ENCODE measurements at places on chromosomes 7 and 10. TPM values are rescaled to one million over a fixed set of nuclear protein-coding genes. Genes with fewer than 3 reads are reported as not detected.

DNA sequence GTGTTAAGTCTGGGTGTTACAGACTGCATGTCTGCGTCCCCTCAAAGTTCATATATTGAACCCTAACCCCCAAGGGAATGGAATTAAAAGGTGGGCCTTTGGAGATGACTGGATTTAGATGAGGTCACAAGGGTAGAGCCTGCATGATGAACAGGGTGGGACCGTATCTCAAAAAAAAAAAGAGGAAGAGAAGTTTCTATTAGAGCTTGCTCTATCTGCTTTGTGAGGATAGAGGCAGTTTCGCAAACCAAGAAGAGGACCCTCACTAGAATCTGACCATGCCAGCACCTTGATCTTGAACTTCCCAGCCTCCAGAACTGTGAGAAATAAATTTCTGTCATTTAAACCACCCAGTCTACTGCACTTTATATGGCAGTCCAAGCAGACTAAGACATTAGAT lies 1.4 kb downstream of the KIN start:
- H3K27ac ChIP-seq: no peak overlapping the region
- H3K27me3 ChIP-seq: no peaks in the 10 kb centered on the region
- peak overlapping the region; percentile 77 for H3K4me3 ChIP-seq
- no peaks in the 10 kb centered on the region for H3K4me1 ChIP-seq
- no peak for DNase-seq

- DNase-seq: no peak
- no peaks in the 10 kb centered on the region for H3K36me3 ChIP-seq
- H3K4me1 ChIP-seq: no peaks in the 10 kb centered on the region
- no peak overlapping the region for H3K27ac ChIP-seq
- no peaks in the 10 kb centered on the region for H3K27me3 ChIP-seq
These were observed 19.5 kb upstream of the HERPUD2 start for GRCh38 chr7:35714407-35714806.

Gene SLC39A12
- polyA plus RNA-seq: not detected

Gene RASA4B
- 8.3 TPM for polyA plus RNA-seq

Gene CALHM3
- 0.60 TPM for polyA plus RNA-seq

- H3K27ac ChIP-seq: no peak overlapping the region
- H3K4me1 ChIP-seq: no peaks in the 10 kb centered on the region
- no peak for DNase-seq
These were observed 117.7 kb downstream of the CYTH3 start for GRCh38 chr7:6154542-6155404.

DNA sequence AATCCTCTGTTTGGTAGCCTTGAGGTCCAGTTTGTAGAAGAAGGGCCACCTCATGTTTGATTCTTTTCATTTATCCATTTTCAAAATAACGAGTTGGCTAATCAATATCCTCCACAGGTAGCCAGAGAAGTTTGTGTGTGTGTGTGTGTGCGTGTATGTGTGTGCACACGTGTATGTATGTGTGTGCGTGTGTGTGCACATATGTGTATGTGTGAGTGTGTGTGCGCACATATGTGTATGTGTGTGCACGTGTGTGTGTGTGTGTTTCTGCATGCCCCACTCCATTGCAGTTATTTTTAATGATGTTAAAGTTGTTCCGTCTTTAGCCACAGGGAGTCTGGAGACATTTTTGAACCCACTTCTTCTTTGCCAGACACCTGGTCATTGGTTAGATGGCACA lies 112.8 kb upstream of the PRKCQ start:
- H3K4me3 ChIP-seq: no peak overlapping the region
- peaks cover 3% of the 10 kb centered on the region for H3K4me1 ChIP-seq

DNA sequence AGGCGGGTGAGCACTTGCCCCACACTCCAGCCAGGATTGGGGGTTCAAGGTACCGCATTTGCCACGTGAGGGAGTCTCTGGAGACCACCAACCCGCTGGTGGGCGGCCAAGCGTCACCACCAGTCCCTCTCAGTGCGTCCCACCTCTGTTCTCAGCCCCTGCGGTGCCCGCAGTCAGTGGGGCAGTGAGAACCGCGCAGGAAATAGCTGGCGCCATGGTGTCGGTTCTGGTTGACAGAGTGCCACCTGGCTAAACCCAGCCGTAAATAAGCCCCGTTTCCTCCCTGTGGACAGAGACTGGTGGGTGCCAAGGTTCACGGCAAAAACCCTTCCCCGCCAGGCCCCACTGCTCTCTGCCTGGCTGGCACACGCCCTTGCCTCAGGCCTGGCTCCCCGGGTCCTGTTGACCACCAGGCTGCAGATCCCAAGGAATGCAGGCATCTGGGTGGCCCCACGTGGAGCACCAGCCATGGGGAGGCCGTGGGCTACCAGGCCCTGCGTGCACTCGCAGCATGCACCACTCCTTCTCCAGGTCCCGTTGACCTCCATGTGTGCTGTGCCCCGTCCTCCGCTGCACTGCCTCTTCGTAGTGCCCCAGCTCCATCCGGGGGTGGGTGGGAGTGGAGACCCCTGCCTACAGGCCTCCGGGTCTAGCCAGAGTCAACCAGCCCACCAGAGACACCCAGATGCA lies 140.0 kb downstream of the LHPP start:
- no peaks in the 10 kb centered on the region for H3K36me3 ChIP-seq
- H3K4me1 ChIP-seq: no peaks in the 10 kb centered on the region
- no peak overlapping the region for H3K27ac ChIP-seq

Gene GFRA1
- polyA plus RNA-seq: 1.1 TPM

DNA sequence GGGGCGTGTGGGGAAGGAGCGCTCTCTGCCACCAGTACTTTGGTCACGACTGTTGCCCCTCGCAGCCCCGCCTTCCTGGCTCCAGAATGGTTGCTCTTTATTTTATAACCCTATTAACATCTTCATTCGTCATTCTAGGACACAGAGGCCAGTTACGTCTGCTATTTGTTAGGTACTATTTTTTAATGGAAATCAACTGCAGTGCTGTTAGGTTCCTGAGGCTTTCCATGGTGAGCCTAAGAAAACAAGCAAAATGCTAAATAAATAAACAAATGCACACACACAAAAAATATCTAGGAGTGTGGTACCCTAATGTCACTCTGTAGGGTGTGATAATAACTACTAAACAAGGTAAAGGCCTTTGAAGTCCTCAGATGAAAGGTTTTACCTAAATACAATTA lies 71.1 kb downstream of the SLC37A3 start:
- peaks cover 5% of the 10 kb centered on the region for H3K4me1 ChIP-seq
- H3K27me3 ChIP-seq: no peaks in the 10 kb centered on the region
- H3K27ac ChIP-seq: no peak overlapping the region
- no peak overlapping the region for H3K4me3 ChIP-seq

Gene HYAL4
- not detected for polyA plus RNA-seq

DNA sequence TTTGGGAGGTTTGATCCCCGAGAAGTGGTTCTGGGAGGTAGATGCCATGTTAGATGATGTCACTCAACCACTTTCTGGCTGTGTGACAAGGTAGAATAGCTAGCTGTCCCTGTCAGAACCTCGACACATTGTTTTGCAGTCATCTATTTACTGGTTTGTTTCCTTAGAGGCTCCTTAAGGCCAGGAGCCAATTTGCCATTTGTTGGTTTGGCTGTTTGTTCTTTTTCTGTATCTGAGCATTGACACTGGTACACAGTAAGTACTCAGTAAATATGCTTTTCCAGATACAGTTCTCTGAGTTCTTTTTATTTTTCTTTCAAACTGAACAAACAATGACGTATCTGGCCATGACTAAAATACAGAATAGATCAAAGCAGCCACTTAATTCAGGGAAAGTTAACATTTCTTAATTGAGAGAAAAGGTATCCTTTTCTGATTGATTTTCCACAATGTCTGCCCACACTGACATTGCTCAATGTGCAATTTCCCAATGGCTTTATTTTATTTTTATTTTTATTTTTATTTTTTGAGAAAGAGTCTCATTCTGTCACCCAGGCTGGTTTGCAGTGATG lies 121.6 kb downstream of the SPAG6 start:
- no peak overlapping the region for H3K27ac ChIP-seq
- DNase-seq: no peak
- no peaks in the 10 kb centered on the region for H3K4me1 ChIP-seq
- no peaks in the 10 kb centered on the region for H3K36me3 ChIP-seq

DNA sequence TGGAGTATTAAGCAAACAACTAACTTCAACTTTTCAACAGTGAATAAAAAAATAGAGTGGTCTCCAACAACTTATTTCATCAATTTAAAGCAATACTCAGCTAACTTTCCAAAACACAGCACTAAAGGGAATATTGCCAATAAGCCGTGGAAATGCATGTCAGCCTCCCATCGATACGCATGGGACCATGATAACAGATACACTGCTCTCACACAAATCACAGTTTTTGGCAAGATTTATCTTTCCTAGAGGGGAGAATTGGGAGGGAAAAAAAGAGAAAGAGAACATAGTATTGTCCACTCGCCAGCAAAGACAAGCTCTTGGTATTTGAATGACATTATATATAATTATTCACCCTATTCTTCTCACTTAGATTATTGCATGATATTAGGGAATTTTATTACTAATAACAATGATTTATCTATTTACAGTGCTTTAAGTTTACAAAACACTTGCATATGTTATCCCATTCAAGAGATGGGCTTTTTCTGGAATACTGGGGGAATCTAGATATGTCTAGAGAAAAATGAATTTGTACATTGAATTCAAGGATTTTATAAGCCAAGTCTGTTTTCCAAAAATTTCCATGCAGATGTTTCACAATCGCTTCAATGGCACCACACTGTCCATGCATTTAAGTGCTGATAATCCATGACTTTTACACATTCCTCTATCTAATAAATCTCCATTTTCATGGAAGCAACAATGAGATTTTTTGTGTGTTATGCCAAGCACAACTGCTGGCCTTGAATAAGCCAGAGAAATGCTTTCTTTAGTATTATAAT lies 194.0 kb upstream of the MGMT start:
- no peaks in the 10 kb centered on the region for H3K4me1 ChIP-seq
- no peak for DNase-seq
- H3K36me3 ChIP-seq: no peaks in the 10 kb centered on the region

DNA sequence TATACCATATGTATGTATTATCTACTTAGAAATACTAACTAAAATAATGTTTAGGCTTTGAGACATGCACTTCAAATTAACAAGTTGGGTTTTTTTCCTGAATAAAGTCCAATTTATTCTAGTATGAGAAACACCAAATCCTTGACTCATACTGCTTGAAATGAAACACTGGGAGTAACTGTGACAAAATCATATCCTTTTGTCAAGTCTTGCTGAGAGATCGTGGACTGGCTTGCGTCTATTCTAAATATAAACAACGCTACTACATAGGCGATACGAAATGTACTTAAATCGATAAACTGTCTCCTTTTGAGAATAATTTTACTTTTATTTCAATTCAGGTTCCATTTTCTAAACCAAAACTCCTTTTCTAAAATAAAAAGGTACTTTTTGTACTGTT lies 16.3 kb downstream of the SMURF1 start:
- H3K27ac ChIP-seq: no peak overlapping the region
- H3K4me1 ChIP-seq: peaks cover 2% of the 10 kb centered on the region
- H3K4me3 ChIP-seq: no peak overlapping the region
- H3K36me3 ChIP-seq: no peaks in the 10 kb centered on the region
- DNase-seq: no peak
- no peaks in the 10 kb centered on the region for H3K27me3 ChIP-seq

Gene NUTM2A
- 0.66 TPM for polyA plus RNA-seq

DNA sequence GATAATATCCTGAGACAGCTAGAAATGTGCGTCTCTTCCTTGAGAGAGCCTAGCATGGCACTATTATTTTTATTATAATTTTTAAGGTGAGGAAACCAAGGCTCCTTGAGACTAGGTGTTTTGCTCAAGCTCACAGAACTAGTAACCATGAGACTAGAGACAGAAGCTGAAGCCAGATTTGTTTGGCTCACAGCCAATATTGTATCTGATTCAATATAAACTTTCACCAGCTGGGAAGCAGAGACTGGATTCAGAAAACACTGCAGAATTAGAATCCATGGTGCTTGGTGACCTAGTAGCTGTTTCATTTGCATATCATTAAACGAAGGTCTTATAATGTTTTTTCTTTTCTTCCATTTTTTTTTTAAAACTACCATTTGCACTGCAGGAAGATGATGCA lies 64.4 kb downstream of the DNAJB9 start:
- no peaks in the 10 kb centered on the region for H3K36me3 ChIP-seq
- no peak overlapping the region for H3K27ac ChIP-seq

DNA sequence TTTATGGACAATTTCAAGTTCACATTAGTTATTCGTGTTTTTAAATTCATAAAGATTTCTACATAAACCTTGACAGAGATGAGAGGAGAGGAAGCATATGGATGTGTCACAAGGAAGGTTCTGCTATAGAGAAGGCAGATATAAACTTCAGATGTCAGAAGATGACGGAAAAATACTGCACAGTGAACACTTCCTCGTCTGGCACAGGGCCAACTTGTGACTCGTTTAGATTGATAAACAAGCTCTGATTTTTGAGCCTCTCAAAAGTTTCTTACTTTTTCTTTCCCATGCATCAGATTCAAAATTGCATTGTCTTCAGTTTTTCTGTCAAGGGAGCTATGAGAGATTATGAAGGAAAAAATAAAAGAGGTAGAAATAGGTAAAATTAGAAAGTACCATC lies 156.4 kb upstream of the MINDY3 start:
- no peak overlapping the region for H3K27ac ChIP-seq
- H3K27me3 ChIP-seq: no peaks in the 10 kb centered on the region
- H3K4me3 ChIP-seq: no peak overlapping the region

GRCh38 chr7:144738708-144739314 lies 97.0 kb downstream of the TPK1 start:
- H3K4me3 ChIP-seq: no peak overlapping the region
- no peak overlapping the region for H3K27ac ChIP-seq
- no peaks in the 10 kb centered on the region for H3K27me3 ChIP-seq
- DNase-seq: no peak
- H3K36me3 ChIP-seq: no peaks in the 10 kb centered on the region

Gene ZDHHC4
- 171 TPM for polyA plus RNA-seq

- H3K27ac ChIP-seq: no peak overlapping the region
- no peaks in the 10 kb centered on the region for H3K4me1 ChIP-seq
- no peaks in the 10 kb centered on the region for H3K27me3 ChIP-seq
- no peak for DNase-seq
These were observed 56.5 kb downstream of the COL1A2 start for GRCh38 chr7:94451187-94451586.

- H3K4me3 ChIP-seq: no peak overlapping the region
- DNase-seq: no peak
- no peaks in the 10 kb centered on the region for H3K36me3 ChIP-seq
- no peaks in the 10 kb centered on the region for H3K4me1 ChIP-seq
These were observed 239.6 kb upstream of the STEAP1 start for GRCh38 chr7:89914711-89915110.

DNA sequence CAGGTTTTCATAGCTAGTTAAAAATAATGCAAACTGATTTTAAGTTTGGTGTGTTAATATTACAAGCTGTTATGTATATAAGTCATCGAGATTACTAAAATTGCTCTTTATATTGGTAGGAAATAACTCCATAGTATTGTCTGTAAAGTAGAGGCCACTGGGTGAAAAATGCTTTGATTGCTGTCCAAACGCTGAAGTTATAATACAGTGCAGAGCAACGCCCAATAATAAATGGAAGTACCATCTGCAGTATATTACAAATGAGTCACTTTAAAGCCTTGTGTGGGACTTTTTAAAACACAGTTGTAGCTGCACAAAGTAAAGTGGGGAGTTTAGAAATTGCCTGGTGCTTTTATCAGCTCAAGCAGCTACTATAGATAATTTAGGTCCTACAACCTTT lies 196.1 kb downstream of the NXPH1 start:
- no peak overlapping the region for H3K4me3 ChIP-seq
- H3K27me3 ChIP-seq: no peaks in the 10 kb centered on the region
- H3K4me1 ChIP-seq: 0 out of 2 replicates have a peak, but pooled peaks cover 1% of the 10 kb centered on the region
- no peak for DNase-seq
- no peaks in the 10 kb centered on the region for H3K36me3 ChIP-seq

Data from H1 (cell line).